ENCODE measurements at places on chromosomes 6 and 20.

GRCh38 chr6:4805553-4806336 lies 29.5 kb downstream of the CDYL start:
- peak; percentile 67 for DNase-seq

DNA sequence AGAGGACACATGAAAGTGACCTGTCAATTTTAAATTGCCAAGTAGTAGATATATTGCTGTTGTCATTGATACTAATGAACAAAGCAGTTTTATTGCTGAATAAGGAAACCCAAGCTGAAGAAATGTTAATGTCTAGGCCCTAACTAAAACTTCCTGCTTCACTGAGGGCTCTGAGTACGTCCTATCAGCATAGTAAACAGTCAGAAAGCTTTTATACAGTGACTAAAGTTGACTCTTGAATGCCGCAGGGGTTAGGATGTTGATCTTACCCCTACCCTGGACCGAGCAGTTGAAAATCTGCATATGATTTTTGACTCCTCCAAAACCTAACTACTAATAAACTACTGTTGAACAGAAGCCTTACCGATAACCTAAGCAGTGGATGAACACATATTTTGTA lies 149.0 kb downstream of the HIVEP2 start:
- no peak for DNase-seq

- no peak for DNase-seq
Measured at GRCh38 chr20:17565169-17565845, 4.6 kb upstream of the DSTN start.

- DNase-seq = peak; percentile 82
Measured at GRCh38 chr6:147506704-147507114, 1.8 kb upstream of the SAMD5 start.

- DNase-seq = no peak
Measured at GRCh38 chr6:122832459-122832858, 43.4 kb downstream of the SMPDL3A start.

DNA sequence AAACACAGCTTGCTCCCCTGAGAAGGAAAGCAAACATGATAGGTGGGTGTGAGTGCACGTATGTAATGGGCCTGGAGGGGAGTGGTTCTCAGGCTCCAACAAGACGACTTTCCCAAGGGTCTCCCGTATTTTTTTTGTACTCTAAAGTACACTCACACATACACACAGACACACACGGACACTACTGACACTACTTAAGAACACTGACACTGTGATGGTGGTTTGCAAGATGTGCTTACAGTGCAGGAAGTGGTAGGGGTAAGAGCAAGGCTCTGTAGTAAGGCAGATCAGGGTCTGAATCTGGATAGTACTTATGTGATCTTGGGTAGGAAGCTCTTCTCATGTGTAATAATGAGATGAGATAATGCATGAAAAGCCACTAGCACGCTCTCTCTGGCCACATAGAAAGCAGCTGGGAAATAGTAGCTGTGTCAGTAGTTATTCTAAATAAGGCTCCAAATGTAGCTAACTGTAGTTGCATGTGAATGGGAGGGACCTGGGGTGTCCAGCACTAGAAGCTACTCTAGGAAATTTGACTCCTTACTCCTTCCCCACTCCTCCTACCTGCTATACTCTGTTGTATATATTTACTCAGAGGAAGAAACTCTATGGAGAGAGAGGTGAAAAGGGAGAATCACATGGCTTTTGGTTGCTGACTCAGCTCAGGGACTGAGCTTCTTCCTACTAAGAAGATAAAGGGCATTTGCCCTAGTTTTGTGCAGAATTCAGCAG lies 8.4 kb upstream of the ZBTB24 start:
- peak; percentile 63 for DNase-seq

DNA sequence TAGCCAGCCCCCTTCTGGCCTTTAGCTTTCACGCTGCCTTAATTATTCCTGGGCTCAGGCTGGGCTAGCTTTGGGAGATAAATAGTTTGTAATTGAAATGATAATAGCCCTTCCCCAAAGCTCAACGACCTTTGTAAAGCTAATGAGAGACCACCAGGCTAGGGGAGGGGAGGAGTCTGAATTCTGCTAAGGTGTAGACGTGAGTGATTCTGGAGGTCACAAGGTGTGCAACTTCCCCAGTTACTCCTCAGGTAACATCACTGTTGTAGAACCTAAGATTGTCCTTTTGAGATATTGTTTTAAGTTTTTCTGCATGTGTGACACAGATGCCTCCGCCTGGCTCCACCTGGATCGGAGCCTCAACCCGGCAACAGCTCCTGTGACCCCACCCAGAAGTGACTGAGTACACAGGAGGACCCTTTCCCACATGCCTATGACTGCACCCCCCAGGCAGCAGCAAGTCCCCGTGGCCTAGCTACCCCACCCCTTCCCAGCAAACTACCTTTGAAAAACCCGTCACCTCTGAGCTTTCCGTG lies 5.8 kb upstream of the GPR31 start:
- DNase-seq = peak; percentile 83

- peak; percentile 23 for DNase-seq
Measured at GRCh38 chr6:70413992-70414494, 735 bp downstream of the FAM135A start.

DNA sequence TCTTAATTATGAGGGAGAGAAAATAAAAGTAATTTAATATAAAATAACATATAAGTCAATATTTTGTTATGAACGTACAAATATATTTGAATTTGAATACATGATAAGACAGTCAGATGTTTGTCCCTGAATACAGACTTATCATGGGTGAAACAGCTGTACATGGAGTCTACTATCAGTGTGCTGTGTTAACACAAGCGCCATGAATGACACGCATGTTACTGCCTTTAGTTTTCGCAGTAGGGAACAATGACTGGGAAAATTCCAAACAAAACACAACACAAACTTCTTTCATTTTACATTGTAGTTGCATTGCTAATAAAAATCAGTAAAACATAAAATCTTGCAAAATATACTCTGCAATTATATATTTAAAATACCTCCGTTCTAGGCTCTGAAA lies 108.6 kb downstream of the FBXO5 start:
- DNase-seq = no peak

All from H7 (cell line).